ENCODE measurements at places on chromosomes 7 and 10.

- DNase-seq: no peak
Observed at GRCh38 chr10:13000431-13000830, 1.1 kb downstream of the CCDC3 start.

GRCh38 chr10:88702848-88703597 is 3.0 kb upstream of the LIPK start:
- no peak for DNase-seq

DNA sequence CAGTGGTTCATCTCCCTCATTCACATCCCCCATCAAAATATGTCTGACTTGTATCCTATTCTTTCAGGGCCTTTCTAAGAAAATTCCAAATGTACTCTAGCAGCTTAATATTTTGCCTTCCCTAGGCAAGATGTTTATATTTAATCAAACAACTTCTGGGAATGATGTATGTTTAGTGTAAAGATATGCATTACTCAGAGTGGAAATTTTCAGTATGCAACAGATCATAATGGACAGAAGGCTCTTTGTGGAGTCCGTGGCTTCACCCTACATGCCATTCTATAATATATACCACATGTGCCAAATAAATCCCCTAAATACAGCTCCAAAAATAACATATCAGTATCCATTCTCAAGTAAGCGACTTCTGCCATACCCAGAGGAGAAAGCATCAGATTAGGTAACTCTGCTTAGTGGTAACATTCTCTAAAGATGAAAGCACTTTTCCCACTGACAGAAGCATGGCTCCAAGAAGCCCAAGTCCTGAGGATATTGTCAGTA is 316.6 kb downstream of the KCNMA1 start:
- no peak for DNase-seq

- no peak for DNase-seq
Observed at GRCh38 chr10:110808615-110809014, 63.1 kb upstream of the PDCD4 start.

GRCh38 chr10:49109669-49110340 is 5.5 kb downstream of the VSTM4 start:
- no peak for DNase-seq

GRCh38 chr7:15128716-15129115 is 226.2 kb upstream of the DGKB start:
- no peak for DNase-seq

DNA sequence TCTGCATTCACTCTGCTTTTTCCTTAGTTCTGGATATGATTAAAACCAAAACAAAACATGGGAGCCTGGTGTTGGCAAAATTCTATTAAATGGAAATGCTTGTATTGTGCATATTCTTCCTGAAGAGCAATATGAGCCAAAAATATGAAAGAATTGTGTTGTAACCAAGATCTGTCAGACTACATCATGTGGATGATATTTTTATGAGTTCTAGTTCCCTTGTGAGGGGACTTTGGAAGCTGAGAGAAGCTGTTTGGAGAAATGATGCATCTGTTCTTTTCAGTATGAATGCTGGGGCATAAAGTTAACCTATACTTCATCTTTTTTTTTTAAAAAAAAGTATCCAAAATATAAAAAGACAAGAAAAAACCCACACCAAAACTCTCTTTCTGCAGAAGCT is 782.7 kb downstream of the ANKRD7 start:
- DNase-seq: no peak

DNA sequence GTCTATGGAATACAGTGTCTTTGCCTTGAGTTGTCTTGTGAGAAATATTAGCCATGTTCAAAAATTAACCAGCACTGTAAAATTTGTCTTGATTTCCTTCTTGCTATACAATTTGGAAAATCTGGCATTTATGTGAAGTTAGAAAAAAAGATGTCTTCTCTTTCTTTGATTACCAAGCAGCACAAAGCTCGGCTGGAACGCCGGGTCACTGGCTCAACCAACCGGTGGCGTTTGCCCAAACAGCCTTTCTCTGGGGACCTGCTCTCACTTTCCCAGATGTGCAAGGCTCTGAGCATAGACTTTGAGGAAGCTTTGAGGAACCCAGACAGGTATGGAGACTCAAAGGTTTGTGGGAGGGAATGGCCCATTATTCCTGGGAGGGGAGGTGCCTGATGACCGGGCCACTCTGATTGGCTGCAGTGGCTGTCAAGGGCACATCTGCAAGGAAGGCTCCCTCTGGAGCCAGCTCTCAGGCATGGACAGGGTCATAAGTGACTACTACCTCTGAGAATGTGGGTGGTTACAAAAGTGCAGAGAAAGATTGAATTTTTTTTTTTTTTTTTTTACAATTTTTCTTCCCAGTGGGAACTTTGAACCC is 5.6 kb downstream of the BTBD16 start:
- DNase-seq: no peak

- no peak for DNase-seq
Observed at GRCh38 chr10:127908106-127908958, 1.4 kb downstream of the PTPRE start.

GRCh38 chr10:23370106-23370505 is 25.5 kb upstream of the C10orf67 start:
- no peak for DNase-seq

- DNase-seq: no peak
Observed at GRCh38 chr7:134737566-134738345, 41.7 kb upstream of the CALD1 start.
